ENCODE measurements at places on chromosomes 12 and 14.

- no peak for DNase-seq
Observed at GRCh38 chr12:89750389-89751351, 42.0 kb upstream of the ATP2B1 start.

GRCh38 chr14:39050389-39050788 is 52.6 kb downstream of the SEC23A start:
- peak; percentile 89 for DNase-seq

DNA sequence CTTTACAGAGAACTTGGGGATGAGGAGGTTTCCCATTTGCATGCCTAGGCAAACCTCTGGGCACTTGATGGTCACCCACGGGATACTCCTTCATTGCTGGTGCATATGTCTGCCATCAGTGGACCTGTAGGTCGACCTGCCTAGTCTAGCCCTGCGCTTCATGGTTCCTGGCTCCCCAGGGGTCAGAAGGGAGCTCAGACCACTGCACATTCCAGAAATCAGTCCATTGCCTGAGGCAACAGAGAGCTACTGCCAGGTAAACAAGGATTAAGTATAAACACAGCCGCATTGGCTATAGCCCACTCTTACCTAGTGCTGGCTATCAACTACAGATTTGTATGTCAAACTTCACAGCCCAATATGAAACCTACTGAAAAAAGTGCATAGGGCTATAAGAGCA is 476.4 kb downstream of the SOX5 start:
- DNase-seq, result no peak

DNA sequence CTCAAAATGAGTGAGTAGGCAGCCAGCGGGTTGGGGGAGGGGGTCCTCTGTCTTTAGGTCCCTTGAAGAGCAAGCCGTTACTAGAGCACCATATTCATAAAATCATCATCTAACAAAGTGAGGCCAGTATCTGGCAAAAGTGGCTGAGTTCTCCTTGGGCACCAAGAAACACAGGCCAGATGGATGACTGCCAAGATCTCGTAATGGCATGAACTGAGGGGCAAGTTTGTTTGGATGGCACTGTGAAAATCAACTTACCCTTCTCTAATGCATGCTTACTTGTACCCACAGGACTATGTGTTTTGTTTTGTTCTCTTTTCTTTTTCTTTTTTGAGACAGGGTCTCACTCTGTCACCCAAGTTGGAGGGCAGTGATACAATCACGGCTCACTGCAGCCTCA is 41.6 kb downstream of the GNPTAB start:
- no peak for DNase-seq

DNA sequence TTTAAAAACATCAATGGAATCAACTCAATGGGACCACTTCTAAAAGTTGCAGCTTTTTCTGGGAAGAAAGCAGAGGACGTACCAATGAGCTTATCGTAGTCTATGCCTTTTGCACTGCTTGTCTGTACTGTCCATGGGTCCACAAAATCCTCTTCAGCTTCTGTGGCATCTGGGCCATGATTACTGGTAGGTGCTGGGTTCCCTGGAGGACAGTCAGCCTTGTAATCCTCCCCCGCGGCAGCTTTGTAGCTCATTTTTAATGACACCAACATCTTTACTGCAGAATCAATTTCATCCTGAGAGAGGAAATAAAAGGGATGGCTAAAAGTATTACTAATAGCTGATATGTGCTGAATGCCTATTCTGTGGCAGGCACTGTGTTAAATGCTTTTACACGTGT is 38.5 kb downstream of the SLC25A47 start:
- DNase-seq, result no peak

DNA sequence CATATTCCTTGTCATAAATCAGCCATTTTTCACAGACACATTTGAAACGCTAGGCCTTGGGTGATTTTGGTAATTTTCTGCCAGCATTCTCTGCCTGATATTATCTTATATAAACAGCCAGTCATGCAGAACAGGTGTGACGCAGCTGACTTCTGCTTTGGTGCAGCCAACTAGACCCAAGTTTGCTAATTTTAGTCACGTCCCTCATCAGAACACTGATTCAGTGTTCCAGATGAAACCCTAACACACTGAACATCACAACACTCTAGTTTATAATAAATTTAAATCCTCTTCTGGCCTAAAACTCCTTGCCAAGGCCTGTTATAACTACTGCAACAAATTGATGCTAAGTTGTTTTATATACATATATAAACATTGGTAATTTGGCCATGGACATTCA is 386.1 kb downstream of the SEC23A start:
- no peak for DNase-seq

GRCh38 chr12:122951979-122952892 is 14.0 kb downstream of the ABCB9 start:
- DNase-seq, result peak; percentile 77

DNA sequence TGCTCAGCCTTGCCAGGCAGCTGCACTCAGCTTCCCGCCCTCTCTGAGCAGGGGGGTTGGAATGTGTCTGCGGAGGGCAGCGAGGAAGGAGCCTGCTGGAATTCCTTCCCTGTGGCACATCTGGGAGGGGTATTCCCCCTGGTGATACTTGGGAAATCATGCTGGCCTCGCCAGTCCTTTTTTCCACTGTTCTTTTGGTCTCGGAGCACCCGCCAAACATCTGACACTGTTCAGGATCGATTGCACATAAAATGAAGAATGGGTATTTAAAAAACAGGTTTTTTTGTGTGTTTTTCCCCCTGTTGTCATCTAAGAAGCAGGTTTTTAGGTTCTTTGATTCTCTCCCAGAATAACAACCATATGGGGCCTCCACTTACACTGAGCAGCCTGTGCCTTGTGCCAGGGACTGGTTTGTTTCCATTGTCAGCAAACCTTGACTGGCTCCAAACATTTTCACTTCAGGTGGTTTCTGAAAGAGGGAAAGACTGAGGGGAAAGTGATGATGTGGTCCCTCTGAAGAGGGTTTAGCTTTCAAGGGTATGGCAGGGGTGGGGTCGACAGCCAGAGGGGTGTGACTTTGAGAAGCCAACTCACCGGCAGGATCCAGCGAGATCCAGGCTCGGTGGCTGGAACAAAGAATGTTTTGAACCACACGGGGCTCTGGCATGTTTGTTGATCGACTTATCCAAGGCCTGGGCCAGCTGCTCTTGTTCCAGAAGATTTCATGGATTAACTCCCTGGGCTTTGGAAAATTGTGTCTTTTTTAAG is 215.1 kb downstream of the CACNA1C start:
- peak; percentile 59 for DNase-seq

GRCh38 chr12:103540319-103540718 is 44.6 kb upstream of the C12orf42 start:
- DNase-seq, result no peak

DNA sequence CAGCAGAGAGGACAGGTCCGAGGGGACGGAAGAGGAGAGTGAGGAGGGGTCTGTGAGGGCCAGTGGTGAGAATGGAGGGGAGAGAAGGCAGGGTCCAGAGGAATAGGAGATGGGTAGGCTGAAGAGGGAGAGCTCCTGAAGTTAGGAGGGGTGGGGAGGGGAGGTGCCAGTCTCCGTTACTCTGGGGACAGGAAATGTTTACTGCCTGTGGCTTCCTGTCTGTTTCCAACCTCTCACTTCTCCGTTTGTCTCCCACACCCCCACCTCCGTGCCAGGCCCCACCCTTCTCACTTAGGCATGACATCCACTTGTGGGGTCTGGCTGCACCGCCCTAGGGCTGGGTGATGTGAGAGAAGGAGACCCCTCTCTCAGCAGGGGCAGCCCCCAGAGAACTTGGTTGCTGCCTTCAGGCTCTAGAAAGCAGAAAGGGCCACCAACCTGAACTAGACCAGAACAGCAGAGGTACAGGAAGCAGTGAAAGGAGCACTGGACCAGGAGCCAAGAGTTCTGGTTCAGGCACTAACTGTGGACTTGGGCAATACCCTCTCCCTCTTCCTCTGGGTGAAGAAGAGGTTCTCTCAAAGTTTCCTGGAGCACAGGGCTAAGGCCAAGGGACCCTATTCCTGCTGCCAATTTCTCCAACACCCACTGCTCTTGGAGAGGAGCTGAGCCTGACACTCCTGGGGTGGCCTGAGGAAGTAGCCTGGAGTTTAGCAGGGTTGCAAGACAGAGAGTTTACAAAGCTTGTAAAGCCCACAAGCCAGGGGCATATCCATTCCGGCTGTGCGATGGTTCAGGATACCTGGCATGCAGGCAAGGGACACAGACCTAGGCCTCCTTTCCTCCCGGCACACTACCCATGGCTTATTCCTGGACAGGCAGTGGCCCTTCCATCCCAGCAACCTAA is 5.5 kb downstream of the ITGA5 start:
- DNase-seq, result peak; percentile 69

DNA sequence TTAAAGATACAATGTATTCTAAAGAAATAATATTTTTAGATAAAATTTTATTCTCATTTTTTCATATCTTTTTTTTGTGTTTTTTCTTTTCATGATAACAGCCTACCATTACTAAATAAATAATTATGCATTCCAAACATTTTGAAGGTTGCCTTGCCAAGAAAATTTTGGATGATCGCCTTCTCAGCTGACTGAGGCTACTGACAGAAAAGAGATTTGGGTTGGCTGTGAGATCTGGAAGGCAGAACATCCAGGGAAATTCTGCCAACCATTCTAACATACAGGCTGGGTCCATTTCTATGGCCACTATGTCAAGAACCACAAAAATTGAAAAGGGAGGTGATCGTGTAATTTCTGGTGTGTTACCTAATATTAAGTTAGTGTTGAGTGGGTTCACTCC is 48.1 kb downstream of the GALNT8 start:
- DNase-seq, result no peak

DNA sequence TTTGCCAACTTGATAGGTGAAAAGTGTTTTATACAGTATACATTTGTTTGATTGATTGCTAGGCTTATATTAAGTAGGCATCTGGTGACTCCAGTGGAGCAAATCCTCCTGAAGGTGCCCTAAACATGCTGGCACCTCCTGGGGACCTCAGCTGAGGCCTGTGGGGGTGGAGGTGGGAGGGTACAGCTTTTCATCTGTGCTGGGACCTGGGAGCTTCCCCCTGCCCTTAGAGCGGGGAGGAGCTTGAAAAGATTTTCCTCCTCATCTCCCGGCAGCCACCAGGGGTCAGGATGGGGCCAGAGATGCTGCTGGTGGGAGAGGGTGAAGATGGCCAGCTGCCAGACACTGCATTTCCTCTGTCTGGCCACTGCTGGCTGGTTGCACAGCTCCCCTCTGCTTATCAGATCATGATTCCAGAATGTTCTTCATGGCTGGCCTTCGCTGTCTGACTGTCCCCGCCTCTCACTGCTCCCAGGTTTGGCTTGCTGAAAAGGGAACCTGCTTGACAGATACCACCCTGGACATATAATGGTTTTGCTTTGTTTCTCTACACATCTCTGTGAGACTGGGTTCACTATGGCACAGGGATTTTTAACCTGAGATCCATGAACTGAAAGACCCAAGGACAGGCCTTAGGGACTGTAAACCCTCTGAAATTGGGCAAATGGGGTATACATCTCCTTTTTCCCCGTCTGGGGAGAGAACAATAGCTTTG is 10.5 kb upstream of the JPH4 start:
- peak; percentile 91 for DNase-seq

DNA sequence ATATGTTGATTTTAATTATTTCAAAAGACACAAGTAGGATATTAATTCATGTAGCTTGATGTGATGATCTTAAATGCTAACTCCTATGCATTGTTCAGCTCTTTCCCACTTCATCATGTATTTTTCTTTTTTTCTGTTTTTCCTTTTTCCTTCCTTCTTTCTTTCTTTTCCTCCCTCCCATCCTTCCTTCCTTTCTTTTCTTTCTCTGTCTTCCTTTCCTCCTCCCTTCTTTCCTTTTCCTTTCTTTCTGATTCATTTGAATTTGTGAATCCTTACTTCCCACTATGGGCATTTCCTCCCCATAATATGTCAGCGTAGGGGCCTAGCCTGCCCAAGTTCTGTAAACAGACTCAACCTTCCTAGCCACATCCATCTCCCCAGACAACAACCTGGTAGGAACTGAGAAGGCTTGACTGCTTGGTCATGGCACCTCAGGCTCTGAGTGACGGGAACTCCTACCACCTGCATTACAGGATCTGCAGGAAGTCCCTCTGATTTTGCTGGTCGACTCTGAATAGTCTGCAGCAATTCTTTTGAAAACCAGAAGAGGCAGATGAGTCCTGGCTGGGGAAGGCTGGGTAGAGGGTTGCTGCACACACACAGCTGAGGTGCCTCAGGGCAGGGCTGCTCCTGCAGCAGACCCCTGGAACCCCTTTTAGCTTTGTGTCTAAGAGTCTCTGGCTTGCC is 33.4 kb upstream of the BHLHE41 start:
- no peak for DNase-seq

GRCh38 chr12:89306827-89307473 is 45.4 kb downstream of the DUSP6 start:
- no peak for DNase-seq

- DNase-seq, result peak; percentile 41
Observed at GRCh38 chr14:90678420-90678819, 137.8 kb downstream of the TTC7B start.

DNA sequence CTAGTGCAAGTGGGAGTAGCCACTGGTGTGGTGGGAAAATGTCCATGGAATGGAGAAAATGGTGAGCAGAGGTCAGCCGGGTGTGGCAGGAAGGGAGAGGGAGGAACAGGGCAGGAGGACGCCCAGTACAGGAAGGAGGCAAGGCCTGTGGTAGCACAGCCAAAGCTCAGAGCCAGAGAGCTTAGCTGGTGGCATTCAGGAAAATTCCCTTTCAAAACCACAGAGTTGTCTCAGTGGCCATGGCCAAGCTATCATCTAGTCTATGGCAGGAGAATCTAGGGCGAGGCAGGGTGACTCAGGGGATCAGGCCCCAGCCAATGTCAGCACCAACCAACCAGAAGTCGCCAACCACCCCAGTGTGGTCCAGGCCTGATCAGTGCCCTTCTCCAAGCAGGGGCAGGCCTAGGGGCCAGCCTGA is 67.7 kb upstream of the DDX11 start:
- peak; percentile 61 for DNase-seq

- no peak for DNase-seq
Observed at GRCh38 chr12:106333010-106333409, 24.5 kb upstream of the POLR3B start.

Measured in mesenchymal stem cell (in vitro differentiated cells and primary cell).